ENCODE measurements at places on chromosomes 2 and 18.

GRCh38 chr2:36507408-36507812, 90.6 kb downstream of the FEZ2 start:
- no peak for DNase-seq

GRCh38 chr2:101983486-101983885, 8.3 kb upstream of the IL1R2 start:
- DNase-seq = no peak

DNA sequence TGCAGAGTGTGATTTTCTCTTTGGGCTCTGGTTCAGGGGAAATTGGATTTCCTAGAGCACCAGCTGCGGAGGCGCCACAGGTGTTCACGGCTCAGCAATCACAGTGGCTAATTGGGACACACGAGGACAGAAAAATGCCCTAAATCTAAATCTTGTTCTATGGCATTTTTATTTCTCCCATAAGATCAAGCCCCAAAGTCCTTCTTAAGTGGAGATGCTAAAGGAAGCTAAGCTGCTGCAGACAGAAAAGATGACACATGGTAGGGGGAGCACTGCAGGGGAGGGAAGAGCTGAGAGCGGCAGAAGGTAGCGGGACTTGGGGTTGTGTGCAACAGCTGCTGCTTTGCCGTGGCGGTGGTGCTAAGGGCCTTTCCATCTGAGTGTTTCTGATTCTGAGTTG, 280.6 kb downstream of the MYT1L start:
- no peak for DNase-seq

DNA sequence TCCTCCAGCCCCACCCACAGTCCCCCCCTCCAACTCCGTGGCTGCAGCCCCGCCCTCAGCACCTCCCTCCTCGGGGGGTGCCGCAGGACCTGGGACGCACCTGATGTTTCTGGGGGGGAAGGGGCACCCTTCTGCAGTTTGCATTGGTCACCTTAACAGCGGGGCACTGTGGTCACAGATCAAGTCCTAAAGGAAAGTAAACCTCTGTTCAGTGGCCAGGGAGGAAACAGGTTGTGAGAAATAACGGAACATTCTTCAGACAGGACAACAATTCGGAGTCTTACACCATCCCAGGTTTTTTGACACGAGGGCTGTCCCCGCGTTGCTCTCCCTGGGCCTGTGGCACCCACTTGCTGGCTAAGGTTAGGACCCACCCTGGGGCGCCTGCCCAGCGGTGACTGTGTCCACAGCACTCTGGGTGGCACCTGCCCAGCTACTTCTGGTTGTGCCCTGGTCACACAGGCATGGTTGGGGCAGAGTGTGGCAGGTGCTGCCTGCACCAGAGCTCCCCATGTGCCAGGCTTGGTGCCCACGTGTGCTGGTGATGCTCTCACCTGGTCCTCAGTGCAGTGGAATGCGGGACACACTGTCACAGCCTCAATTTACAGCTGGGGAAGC, 93.5 kb upstream of the OTOS start:
- DNase-seq = no peak

- no peak for DNase-seq
These were observed 47.5 kb downstream of the ZNF638 start for GRCh38 chr2:71379086-71379485.

GRCh38 chr18:36798738-36799473, 29.9 kb downstream of the TPGS2 start:
- DNase-seq = no peak

- no peak for DNase-seq
These were observed 50.6 kb upstream of the OSR1 start for GRCh38 chr2:19409046-19409445.

- DNase-seq = no peak
These were observed 84.4 kb downstream of the KCNS3 start for GRCh38 chr2:17962876-17963275.

GRCh38 chr2:117700471-117700870, 114.0 kb upstream of the DDX18 start:
- no peak for DNase-seq

- no peak for DNase-seq
These were observed 42.0 kb downstream of the ZEB2 start for GRCh38 chr2:144477957-144478311.

GRCh38 chr2:12083713-12084419, 337.4 kb downstream of the LPIN1 start:
- DNase-seq = no peak

DNA sequence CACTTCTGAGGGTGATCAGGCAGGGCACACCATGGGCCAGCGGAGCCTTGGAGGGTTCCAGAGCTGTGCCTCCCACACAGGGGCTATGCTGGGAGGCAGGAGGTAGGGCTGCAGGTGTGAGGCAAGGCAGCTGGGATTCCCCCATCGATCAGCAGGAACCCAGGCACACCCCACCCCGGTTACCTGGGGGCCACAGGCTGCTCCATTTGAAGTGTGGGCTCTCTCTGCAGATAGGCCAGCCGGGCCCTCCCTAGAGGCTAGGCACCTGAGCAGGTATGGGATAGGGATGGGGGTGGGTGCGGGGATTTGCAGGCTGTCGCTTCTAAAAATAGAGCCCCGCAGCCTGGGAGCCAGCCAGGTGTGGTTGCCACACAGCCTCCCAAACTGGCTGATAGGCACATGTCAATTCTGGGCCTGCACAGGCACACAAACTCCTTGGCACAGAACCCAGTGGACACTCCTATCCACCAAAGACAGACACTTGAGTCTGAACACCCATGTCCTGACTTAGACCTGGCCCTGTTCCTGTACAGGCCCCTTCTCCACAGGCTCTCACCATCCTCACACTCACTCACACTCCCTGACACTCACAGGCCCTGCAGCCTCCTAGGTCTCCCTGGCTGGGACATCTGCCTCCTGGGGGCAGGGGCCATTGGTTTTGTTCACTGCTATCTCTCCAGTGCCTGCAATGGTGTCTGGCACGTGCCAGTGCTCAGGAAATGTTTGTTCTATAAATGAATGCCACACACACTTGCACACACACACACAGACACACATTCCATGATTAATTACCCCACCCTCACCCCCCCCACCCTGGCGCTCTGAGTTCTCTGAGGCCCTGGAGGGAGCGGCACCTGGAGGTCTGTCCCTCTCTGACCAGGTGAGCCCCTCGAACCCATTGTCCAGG, 73.4 kb downstream of the ZFP36L2 start:
- DNase-seq = no peak

GRCh38 chr2:54669677-54670484, 53.6 kb upstream of the EML6 start:
- DNase-seq = peak; percentile 72

DNA sequence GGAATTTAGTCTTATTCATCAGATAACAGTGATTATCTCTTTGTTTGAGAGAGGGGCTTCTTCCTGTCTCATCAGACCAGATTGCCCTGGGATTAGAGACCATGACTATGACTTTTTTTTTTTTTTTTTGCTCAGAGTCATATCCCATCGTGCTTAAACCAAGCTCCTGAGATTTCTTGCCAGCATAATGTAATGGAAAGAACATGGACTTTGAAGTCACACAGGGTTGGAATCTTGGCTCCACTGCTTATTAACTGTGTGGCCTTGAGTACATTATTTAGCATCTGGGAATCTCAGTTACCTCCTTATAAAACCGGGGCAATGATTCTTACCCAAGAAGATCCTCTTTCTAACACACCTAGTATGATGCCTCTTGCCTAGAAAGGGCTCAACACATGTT, 268.3 kb downstream of the DYSF start:
- no peak for DNase-seq

GRCh38 chr2:113116100-113116958, 11.1 kb upstream of the IL1RN start:
- peak; percentile 46 for DNase-seq

DNA sequence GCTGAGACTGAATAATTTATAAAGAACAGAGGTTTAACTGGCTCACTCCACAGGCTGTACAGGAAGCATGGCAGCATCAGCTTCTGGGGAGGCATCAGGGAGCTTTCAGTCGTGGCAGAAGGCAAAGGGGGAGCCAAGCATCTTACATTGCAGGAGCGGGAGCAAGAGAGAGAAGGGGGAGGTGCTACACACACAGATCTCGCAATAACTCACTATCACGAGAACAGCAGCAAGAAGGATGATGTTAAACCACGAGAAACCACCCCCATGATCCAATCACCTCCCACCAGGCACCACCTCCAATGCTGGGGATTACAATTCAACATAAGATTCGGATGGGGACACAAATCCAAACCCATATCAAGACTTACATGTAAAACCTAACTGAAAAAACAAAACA, 17.8 kb upstream of the MATN3 start:
- DNase-seq = no peak

DNA sequence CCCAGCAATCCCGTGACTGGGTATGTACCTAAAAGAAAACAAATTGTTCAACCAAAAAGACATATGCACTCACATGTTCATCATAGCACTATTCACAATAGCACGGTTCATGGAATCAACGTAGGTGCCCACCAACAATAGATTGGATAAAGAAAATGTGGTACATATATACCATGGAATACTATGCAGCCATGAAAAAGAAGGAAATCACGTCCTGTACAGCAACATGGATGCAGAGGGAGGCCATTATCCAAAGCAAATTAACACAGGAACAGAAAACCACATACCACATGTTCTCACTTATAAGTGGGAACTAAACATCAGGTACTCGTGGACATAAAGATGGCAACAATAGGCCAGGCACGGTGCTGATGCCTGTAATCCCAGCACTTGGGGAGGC, 207.9 kb upstream of the TNP1 start:
- no peak for DNase-seq

- no peak for DNase-seq
These were observed 77.3 kb upstream of the PHLPP1 start for GRCh38 chr18:62637807-62638687.

DNA sequence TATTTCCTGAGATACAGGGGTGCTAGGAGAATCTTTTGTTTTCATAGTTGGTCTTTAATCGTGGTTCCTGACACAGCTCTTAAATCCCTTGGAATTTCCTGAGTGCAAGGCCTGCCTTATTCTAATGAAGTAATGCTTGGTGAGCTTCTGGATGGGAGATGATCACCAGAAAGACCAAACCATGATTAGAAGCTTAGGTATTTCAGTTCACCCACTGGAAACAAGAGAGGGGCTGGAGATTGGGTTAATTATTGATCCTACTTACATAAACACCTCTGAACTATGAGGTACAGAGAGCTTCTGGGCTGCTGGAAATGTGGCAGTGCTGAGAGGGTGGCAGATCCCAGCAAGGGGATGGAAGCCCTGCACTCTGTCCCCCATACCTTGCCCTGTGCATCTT, 406.8 kb downstream of the THSD7B start:
- no peak for DNase-seq

DNA sequence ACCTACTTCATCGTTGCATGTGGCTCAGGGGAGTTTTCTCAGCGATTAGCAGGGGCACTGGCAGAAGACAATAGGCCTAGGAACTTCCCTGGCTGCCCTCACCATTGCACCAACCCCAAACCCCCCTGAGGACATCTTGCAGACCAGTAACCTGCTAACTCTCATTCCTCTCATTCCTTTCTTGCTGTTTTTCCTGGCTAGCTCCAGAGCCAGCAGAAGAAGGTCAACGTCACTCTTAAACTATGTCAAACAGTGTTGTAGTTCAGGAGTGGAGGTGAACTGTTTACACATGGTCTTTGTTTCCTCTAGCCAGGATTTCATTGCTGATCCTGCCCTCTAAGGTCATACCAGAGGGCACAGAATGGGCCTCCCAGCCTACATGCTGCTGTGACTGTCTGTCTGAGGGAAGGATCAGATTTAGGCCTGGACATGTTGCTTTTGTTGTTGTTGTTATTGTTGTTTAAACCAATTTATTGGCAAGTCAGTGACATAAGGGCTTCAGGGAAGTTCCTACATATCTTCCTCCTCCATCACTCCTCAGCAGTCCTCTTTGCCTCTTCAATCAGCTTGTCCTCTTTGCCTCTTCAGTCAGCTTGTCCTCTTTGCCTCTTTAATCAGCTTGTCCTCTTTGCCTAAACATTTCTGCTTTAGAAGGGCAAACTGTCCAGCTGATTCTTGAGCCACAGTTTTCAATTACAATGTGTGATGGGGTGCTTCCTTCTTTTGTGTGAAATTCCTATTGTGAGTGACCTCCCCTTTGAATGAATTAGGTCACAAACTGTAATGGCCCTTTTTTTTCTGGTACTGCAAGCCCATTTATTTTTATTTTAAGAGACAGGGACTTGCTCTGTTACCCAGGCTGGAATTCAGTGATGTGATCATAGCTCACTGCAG, 471.9 kb upstream of the TNP1 start:
- DNase-seq = no peak

- DNase-seq = no peak
These were observed 43.4 kb downstream of the CCDC102B start for GRCh38 chr18:68841301-68841700.

- DNase-seq = no peak
These were observed 45.6 kb downstream of the GPR39 start for GRCh38 chr2:132462236-132462635.

GRCh38 chr18:25921677-25922421, 168.6 kb downstream of the SS18 start:
- no peak for DNase-seq

DNA sequence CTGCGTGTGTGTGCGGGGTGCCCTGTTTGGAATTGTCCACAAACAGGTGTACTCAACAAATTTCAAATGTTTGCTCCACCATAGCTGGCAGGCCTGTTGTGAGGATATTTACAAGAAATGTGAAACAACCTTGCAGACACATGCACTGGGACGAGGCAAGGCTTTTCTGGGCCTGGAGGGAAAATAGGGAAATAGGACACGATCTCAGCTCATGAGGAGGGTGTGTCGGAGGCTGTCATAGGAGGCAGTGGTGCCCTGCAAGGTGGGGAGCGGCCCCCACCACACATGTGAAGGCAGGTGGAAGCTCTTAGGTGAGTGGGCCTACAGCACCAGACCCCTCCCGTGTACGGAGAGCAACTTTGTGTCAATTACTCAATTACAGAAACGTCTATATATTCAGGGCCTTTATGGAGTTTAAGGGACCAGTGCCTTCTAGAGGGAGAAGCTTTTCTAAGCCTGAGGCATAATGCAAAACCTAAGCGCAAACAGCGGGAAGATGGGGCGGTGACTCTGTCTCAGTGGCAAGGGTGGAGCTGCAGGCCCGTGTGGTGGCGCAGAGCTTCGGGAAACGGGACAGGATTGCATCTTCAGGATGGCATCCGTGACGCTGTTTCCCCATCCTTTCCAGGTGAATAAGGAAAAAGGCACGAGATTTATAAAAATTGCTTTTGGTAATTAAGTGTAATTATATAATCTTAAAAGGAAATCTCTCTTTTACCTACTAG, 48.0 kb downstream of the RNF144A start:
- DNase-seq = peak; percentile 21

DNA sequence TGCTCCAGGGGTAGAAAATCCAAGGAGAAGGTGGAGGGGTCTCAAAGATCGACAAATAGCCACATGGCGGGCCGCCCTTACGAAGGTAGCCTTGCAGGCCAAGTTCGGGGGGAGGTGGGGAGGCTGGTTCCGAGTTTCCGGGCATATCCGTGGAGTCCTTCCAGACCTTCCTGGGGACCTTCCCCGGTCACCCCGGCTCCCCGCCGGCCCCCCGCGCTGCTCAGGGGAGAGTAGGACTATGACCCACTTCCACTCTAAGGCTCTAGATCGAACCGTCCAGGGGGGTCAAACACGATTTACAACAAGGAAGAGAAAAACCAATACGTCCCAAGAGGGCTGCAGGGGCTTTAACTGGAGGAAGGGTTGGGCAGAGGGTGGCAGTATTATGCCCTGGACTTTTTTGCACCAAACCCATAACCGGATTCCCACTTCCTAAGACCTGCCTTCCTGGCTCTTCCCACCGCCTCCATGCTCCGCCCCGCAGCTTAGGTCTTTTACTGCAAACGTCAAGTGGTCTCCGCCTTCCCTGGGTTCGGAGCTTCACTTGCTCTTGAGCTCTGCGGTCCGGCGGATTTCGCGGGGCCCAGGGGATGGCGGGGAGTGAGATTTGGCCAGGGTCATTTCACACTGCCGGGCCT, 779 bp upstream of the LYPD6 start:
- peak; percentile 59 for DNase-seq

All from right atrium auricular region (tissue), 2 donors.